SK-N-DZ (cell line): ENCODE measurements at places on chromosomes 3 and 15.

DNA sequence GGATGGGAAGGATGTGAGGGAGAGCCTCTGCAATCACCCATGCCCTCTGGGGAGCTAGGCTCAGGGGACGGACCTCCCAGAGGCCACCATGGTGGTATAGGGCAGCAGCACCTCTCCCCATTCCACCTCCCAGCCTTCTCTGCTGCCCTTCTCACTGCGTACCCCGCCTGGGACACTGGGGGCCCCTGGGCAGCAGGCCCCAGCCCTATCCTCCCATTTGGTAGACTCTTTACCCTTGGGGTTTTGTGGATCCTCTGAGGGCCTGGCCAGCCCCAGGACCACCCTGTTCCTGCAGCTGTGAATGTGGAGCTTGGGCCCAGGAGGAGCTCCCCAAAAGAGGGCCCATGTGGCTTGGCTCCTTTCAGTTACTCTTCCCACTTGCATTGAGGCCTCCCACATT is 131.9 kb downstream of the DNAJB8 start:
- no peak for DNase-seq

DNA sequence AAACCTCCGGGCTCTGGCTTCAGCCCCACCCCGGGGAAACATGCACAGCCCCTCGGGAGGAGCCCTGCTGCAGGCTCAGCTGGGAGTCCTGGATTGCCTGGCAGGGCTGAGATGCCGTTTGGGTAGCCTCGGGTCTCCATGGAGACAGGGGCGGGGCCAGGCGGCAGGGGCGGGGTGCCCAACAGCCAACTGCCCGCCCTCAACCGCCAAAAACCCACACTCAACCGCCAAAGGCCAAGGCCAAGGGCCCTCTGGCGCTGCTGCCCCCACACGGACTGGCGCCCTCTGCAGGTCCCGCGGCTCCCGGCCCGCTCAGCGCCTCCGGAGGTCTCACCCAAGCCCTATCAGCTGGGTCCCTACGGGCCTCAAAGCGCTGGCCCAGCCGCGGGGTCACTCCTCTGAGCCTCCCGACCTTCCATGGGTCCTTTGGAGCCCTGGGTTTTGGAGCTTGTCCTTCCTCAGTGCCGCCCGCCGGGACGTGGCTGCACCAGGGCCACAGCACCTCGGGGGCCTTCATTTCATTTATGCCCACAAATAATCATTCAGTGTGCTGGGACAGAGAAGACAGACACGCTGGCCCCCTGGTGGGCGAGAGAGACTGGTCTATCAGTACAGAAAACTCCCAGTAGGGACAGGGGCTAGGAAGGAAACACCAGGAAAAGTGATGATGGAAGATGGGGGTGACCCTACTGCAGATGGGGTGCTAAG is 33.5 kb upstream of the ACAD9 start:
- peak; percentile 90 for DNase-seq

GRCh38 chr15:70101459-70102113 is 3.9 kb upstream of the TLE3 start:
- DNase-seq = peak; percentile 93

- DNase-seq = no peak
These were observed 1.9 kb upstream of the EPHA3 start for GRCh38 chr3:89105503-89105902.

DNA sequence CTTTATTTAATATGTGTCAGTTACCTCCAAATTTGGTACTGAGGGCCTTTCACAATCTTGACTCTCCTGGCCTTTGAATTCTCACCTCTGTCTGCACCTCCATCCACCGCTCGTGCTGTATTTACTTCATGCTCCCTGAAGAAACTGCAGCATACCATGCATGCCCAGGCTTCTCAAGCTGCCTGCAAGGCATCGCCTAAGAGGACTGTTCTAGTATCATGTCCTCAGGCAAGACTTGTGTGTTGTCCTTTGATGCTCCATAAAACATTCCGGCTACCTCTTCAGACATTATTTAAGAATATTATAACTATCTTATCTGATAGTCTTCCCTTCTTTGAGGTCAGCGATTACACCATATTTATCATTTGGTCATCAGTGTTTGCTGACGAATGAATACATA is 682.5 kb downstream of the NR2F2 start:
- no peak for DNase-seq

DNA sequence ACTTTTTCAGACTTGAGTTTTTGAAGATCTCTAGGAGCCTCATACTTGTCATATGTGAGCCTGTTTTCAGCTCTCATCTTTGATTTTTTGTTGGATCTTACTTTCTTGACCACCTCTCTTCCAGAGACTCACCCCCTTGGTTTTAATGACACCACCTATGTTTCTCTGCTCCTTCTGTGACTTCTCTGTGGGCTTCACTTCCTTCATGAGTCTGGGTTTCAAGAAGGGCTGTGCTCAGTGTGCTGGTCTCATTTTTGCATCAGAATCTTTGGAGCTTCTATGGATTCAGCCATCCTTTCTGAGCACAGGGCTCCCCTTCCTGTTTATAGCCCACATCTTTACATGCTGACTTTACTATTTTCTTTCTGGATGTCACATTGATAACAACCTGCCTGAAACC is 17.7 kb downstream of the PPM1L start:
- no peak for DNase-seq

DNA sequence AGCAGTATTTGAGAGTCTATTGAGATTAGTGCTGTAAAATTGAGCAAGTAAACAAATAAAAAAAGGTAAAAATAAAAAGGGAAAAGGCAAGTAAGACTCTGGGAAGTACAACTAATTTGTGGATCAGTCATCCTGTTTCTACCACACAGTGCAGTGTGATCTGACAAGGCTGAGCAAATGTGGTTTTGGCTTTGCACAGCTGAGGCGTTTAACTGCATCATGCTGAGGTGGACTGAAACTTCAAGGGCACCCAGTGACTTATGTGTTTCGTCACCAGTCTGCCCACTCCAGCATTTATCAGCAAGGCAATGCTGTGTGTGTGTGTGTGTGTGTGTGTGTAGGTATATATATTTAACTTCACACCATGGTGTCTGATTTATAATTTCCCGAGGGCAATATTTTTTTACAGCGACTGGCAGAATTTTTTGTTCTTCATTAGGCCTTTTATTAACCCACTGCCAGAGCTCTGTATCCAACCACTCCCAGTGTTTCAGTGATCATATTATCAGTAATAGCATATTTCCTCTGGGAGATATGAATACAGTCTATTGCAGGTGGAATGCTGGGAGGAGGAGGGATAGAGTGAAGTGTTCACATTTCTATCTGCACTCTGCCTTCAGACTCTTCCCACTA is 131.5 kb upstream of the SATB1 start:
- DNase-seq = no peak

- no peak for DNase-seq
These were observed 758.4 kb upstream of the ROBO1 start for GRCh38 chr3:80526153-80526552.

- no peak for DNase-seq
These were observed 1.3 kb upstream of the AEN start for GRCh38 chr15:88619796-88620195.

DNA sequence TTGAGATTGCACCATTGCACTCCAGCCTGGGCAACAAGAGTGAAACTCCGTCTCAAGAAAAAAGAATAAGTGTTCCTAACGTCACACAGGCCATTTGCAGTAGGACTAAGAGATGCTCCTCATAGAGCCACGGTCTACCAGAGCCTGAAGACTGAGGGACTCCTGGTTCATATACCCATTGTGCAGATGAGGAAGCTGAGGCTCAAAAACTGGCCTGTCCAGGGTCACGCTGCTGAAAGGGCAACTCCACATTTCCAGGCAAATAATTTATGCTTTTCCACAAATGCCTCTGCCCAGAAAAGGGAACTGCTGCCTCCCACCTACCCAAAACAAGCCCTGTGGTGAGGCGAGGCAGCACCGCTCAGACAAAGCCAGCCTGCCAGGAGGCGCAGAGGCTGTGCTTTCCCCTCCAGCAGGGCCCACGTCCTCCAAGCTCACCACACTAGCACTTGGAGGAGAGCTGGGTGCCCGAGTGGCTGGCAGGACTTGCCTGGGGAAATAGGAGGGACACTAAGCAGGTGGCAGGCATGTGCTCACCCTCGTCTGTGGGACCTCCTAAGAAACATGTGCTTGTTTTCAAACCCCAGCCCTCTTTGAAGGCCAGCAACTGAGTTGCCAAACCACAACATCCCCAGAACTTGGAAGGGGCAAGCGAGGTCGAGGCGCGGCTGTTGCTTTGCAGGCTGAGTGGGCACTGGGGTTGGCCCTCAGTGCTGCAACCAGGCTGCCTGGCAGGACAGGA is 195.6 kb downstream of the XXYLT1 start:
- no peak for DNase-seq

- no peak for DNase-seq
These were observed 10.2 kb upstream of the LACTB start for GRCh38 chr15:63111481-63111880.

GRCh38 chr15:72237853-72238224 is 6.8 kb upstream of the PKM start:
- no peak for DNase-seq

- DNase-seq = no peak
These were observed 423.4 kb upstream of the UBE2E2 start for GRCh38 chr3:22779737-22780136.

GRCh38 chr15:56794165-56794552 is 60.9 kb upstream of the ZNF280D start:
- DNase-seq = no peak

GRCh38 chr3:172142051-172142863 is 102.9 kb downstream of the FNDC3B start:
- no peak for DNase-seq

- peak; percentile 48 for DNase-seq
These were observed 77.2 kb downstream of the PPP2R3A start for GRCh38 chr3:136042608-136043221.

GRCh38 chr3:24145981-24146822 is 201.1 kb downstream of the NR1D2 start:
- no peak for DNase-seq

GRCh38 chr15:63729115-63729884 is 104.4 kb downstream of the HERC1 start:
- DNase-seq = no peak

DNA sequence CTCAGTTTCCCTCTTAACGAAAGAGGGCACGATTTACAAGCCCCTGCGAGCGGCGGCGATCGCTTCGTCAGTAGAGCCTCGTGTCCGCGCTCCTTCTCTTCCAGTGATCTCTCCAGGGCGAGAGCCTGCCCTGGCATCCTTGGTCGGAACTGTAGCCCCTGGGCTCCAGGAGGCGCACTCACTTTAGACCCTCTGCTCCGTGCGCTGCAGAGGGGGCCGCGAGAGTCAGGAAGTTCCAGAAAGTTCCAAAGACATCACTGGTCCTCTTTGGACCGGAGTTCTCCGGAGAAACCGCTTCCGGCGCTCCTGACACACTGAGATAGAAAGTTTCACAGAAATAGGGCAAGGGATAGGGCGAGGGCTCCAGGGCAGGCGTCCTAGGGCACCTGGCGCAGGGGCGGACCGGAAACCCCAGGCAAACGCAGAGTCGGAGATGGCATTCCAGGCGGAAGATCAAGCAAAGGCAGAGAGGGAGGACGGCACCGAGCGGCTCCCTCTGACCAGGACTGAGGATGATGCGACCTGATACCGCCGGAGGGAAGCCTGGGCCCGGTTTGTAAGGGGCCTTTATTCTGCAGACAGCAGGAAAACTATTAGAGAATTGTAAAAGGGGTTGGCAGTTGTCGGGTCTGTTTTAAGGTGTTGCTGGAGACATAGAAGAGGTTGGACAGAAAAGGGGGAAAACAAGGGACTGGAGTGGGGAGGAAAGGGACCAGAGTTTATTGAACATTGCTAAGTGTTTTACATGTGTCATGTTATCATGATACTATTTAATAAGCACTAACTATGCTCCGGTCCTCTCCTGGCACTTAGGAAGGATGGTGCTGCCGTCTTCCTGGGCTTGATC is 1.3 kb upstream of the CPEB1 start:
- DNase-seq = no peak

- no peak for DNase-seq
These were observed 158.1 kb upstream of the CTDSPL start for GRCh38 chr3:37703626-37704025.

DNA sequence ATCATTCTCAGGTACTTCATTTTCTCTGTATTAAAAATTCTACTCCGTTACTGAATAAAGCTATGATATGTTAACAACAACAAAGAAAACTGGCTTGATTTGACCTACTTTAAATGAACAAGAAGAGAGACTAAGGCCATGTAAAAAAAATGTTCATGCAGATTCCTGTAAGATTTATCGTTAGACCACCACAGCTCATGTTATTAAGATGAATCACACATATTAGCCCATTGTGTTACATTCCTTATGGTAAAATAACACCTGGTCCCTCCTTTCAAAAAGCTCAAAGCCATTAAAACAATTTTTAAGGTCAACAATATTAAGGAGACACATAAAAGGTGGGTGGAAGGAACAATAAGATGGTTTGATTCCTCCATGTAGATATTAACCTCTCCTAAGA is 6.3 kb downstream of the THOC7 start:
- DNase-seq = no peak

- DNase-seq = no peak
These were observed 28.2 kb upstream of the DET1 start for GRCh38 chr15:88574655-88575054.

DNA sequence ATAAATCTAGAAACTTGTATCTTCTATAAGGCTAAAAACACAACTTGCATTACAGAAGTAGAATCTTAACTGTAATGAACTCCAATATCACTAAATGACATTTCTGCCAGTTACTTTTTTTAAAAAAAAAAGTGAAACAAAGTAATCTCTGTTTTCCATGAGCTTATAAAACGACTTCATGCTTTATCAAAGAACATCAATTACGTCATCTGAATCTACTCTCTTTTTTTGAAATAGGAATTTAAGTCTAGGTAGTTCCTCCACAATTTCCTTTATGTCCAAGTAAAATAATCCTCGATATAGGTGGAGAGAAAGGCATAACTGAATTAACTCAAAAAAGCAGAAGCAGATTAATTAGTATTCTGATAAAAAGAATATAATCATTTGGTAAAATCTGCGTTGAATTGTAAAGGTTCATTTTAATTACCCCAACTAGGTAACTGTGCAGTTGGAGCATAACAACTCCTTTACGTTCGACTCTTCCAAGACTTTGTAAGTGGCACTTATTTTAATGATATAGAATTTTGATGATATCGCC is 1.4 kb downstream of the UACA start:
- DNase-seq = no peak

- DNase-seq = no peak
These were observed 137.5 kb downstream of the ADAM10 start for GRCh38 chr15:58611731-58612676.

- DNase-seq = no peak
These were observed 11.0 kb upstream of the MAP4 start for GRCh38 chr3:48026951-48027908.

GRCh38 chr15:85482894-85483293 is 102.5 kb downstream of the AKAP13 start:
- no peak for DNase-seq

- DNase-seq = peak; percentile 38
These were observed 200.8 kb upstream of the C2CD4B start for GRCh38 chr15:62365795-62366442.
